ENCODE measurements at places on chromosomes 5 and 9. TPM values are rescaled to one million over a fixed set of nuclear protein-coding genes. Genes with fewer than 3 reads are reported as not detected.

DNA sequence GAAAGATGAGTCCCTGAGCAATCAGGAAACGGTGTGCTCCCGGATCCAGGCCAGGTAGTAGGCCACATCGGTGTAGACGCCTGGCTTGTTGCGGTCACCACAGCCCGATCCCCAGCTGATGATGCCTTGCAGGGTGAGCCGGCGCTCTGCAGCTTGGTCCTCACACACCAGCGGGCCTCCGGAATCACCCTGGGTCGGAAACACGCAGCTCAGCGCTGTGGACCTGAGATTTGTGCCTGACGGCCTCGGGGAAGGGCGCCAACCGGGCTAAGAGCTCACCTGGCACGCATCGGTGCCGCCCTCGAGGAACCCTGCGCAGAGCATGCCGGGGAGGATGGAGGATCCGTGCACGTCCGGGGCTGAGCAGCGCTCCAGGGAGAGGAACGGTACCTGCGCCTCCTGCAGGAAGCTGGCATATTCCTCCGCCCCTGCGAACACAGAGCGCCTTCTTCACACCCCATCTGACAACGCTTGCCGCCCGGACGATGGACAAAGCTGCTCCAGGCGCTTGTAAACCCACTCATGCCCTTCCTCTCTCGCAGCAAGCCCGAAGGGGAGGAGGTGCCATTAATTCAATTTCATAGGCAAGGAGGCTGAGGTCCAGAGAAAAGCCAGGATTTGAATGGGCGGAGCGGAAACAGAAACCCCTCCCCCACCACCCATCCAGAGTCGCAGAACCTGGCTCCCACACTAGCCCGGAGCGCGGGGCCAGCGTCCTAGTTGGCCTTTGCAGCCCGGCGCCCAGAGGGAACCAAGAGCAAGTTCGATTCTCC lies 2.0 kb upstream of the PFN3 start:
- no peaks in the 10 kb centered on the region for H3K36me3 ChIP-seq
- peaks cover 59% of the 10 kb centered on the region for H3K27me3 ChIP-seq
- peak overlapping the region; percentile 63 for H3K4me3 ChIP-seq
- peak; percentile 87 for DNase-seq
- peaks cover 43% of the 10 kb centered on the region for H3K4me1 ChIP-seq

DNA sequence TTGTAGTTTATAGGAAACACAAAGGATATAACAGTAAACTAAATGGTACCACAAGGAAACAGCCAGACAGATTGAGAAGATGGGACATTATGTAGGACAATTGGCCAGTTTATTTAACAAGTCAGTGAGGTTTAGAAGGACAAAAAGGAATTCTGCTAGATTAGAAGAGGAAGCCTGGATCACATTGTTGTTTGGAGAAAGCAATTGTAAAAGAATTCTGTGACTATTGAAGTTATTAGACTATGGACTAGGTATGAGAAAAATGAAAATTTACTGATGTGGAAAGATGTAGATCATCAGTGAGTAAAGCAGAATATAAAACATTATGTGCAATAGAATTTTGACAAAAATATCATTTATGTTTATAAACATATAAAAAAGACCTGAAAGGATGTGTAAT lies 97.1 kb downstream of the CFAP95 start:
- no peak for DNase-seq
- H3K27me3 ChIP-seq: no peaks in the 10 kb centered on the region
- no peaks in the 10 kb centered on the region for H3K36me3 ChIP-seq
- H3K4me1 ChIP-seq: no peaks in the 10 kb centered on the region

The SMARCA2 gene
- 147 TPM for total RNA-seq

- H3K27me3 ChIP-seq: no peaks in the 10 kb centered on the region
- no peak for DNase-seq
- H3K4me1 ChIP-seq: no peaks in the 10 kb centered on the region
- no peak overlapping the region for H3K27ac ChIP-seq
- H3K36me3 ChIP-seq: peaks cover 4% of the 10 kb centered on the region
- no peak overlapping the region for H3K4me3 ChIP-seq
Observed at GRCh38 chr5:94793816-94794198, 175.3 kb downstream of the SLF1 start.

GRCh38 chr5:76473661-76474060 lies 70.6 kb downstream of the IQGAP2 start:
- no peaks in the 10 kb centered on the region for H3K36me3 ChIP-seq
- H3K4me1 ChIP-seq: no peaks in the 10 kb centered on the region
- H3K27ac ChIP-seq: no peak overlapping the region
- H3K27me3 ChIP-seq: no peaks in the 10 kb centered on the region

The CHSY3 gene
- total RNA-seq: 5.7 TPM

DNA sequence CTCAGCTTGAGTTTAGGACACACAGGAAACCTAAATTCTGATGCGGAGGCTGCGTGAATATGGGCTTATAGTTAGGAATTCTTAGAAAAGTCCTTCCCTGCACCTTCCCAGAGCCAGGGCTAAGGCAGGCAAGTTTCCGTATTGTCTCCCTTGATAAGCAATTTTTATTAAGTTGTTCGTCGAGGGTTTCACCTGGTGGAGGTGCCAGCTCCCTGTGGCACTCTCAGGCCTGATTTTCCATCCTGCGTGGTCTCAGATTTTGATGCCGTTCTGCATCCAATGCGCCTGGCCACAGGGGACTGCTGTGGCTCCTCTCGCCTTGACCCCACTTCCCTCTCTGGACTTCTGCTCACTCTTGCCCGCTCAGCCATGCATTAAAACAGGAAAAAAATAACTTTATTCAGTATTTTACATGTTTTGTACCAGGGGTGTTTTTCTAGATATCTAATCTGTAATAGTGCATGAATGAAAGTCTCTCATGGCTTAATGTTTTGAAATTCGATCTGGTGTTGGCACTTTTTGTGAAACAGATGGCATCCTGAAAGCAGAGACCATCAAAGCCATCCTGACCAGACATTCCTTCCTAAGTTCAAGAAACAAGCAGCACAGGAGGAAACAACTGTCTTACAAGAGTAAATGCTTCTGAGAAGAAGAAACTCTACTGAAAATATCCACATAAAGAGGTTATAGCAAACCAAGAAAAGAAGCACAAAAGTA lies 50.7 kb downstream of the TRIP13 start:
- no peak overlapping the region for H3K4me3 ChIP-seq
- no peaks in the 10 kb centered on the region for H3K36me3 ChIP-seq
- H3K4me1 ChIP-seq: no peaks in the 10 kb centered on the region
- peaks cover 9% of the 10 kb centered on the region for H3K27me3 ChIP-seq
- DNase-seq: no peak

GRCh38 chr5:181185560-181185959 lies 19.4 kb downstream of the TRIM7 start:
- no peak for DNase-seq
- H3K4me3 ChIP-seq: no peak overlapping the region
- H3K27ac ChIP-seq: no peak overlapping the region

DNA sequence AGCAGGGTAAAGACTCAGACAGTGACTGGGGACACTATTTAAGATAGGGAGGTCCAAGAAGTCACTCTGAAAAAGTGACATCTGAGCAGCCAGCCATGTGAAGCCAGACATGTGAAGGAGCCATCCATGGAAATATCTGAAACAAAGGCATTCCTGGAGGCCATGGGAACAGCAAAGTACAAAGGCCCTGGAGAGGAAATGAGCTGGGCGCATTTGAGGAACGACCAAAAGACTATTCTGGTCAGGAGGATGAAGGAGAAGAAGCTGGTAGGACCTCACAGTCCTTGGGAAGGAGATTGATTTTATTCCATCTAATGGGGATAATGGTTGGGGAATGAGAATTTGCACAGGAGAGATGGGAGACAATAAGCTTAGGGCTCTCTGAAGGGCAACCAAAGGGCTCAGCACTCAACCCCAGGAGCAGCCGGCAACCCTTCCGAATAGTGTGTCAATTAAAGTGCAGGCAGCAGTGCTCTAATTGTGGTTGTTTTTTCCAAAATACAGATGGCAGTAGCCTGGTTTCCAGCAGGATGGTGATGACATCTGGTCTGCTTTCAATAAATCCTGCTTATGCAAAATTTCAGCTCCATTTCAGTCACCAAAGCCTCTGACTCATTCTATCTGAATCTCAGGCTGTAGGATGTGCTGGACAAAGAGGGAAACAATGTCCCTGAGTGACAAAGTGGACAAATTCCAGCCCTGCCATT lies 26.7 kb downstream of the FOXI1 start:
- H3K4me1 ChIP-seq: no peaks in the 10 kb centered on the region
- no peaks in the 10 kb centered on the region for H3K36me3 ChIP-seq

- H3K27ac ChIP-seq: no peak overlapping the region
- no peak overlapping the region for H3K4me3 ChIP-seq
- H3K27me3 ChIP-seq: no peaks in the 10 kb centered on the region
- DNase-seq: no peak
Observed at GRCh38 chr9:13718539-13718938, 439.0 kb upstream of the MPDZ start.

DNA sequence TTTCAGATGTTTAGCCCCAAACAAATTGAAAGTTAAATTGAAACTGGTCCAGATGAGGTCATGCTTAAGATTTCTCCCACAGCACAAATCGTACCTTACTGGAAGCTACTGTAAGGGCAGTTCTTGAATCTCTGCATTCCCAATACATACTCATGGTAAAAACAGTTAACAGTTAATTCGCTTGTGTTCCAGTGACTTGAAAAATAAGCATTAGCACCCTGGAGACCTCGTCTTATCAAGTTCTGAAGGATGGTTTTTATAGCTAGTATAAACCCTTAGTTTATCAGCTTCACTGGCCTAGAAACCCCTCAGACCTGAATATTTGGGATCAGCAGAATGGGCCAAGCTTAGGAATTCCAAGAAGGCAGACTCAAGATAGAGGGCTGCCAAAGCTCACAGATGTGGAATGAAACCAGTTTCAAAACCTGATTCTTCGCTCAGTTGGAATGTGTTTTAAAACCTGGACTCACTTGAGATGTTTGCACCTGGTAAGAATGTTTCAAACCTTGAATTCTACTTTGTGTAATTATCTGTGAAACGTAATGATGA lies 103.6 kb downstream of the C9orf152 start:
- DNase-seq: no peak
- H3K36me3 ChIP-seq: no peaks in the 10 kb centered on the region
- H3K27ac ChIP-seq: peak overlapping the region; percentile 37
- peaks cover 33% of the 10 kb centered on the region for H3K4me1 ChIP-seq

DNA sequence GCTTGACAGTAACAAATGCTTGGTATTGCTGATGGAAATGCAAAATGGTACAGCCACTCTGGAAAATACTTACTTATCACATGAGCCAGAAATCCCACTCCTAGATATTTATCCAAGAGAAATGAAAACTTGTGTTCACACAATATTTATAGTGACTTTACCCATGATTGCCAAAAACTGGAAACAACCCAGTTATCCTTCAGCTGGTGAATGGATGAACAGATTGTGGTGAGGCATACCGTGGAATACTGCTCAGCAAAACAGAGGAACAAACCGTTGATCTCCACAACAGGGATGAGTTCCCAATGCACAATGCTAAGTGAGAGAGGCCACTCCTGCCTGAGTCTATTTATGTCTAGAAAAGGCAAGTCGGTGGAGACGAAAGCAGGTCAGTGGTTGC lies 40.5 kb upstream of the LRRC14B start:
- H3K27me3 ChIP-seq: no peaks in the 10 kb centered on the region
- no peaks in the 10 kb centered on the region for H3K4me1 ChIP-seq
- H3K36me3 ChIP-seq: no peaks in the 10 kb centered on the region

DNA sequence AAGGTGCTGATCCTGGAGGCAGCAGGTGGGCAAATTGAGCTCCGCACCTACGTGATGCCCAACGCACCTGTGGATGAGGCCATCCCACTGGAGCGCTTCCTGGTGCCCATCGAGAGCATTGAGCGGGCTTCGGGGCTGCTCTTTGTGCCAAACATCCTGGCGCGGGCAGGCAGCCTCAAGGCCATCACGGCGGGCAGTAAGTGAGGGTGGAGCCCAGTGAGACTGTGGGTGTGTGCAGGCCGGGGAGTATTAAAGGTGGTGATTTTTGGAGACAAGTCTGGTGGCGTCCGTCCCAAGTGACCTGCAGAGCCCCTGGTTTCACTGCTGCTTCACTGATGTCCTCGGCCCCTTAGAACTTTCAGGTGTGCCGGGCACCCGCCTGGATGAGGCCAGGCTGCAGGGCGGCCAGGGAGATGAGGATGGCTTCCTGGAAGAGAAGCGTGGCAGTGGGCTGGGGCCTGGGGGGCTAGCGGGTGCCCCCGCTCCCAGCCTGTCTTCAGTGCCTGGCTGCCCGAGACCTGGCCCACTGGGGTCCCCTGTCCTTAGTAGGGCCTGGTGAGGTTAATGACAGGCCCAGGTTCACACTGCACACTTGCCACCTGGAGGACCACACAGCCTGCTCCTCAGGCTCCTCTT lies 4.2 kb downstream of the ENDOG start:
- peaks cover 11% of the 10 kb centered on the region for H3K4me1 ChIP-seq
- H3K36me3 ChIP-seq: peaks cover 48% of the 10 kb centered on the region
- no peaks in the 10 kb centered on the region for H3K27me3 ChIP-seq
- DNase-seq: no peak
- H3K27ac ChIP-seq: no peak overlapping the region
- H3K4me3 ChIP-seq: no peak overlapping the region

DNA sequence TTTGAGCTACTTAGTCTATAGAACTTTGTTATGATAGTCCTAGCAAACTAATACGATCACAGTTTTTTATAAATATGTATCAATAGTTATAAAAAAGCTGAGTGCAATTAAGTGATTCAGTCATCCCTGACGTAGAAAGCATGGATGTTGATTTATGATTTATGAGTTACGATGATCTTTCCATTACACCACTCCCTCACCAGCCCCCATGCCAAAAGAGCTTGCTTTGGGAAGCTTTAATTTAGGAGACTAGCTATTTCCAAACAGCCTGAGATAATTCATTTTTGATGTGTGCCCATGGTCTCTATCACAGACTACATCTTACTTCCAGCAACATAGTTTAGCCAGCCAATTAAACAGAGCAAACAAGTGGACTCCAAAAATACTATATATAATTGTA lies 256.8 kb downstream of the GABRG2 start:
- H3K27ac ChIP-seq: no peak overlapping the region
- no peak overlapping the region for H3K4me3 ChIP-seq
- no peaks in the 10 kb centered on the region for H3K36me3 ChIP-seq
- no peaks in the 10 kb centered on the region for H3K27me3 ChIP-seq

The COL15A1 gene
- 8.0 TPM for total RNA-seq

The PCA3 gene
- not detected for total RNA-seq

- no peak overlapping the region for H3K4me3 ChIP-seq
- peaks cover 3% of the 10 kb centered on the region for H3K4me1 ChIP-seq
- H3K27ac ChIP-seq: no peak overlapping the region
- no peak for DNase-seq
- H3K36me3 ChIP-seq: no peaks in the 10 kb centered on the region
Observed at GRCh38 chr9:125613141-125613540, 93.9 kb downstream of the MAPKAP1 start.

DNA sequence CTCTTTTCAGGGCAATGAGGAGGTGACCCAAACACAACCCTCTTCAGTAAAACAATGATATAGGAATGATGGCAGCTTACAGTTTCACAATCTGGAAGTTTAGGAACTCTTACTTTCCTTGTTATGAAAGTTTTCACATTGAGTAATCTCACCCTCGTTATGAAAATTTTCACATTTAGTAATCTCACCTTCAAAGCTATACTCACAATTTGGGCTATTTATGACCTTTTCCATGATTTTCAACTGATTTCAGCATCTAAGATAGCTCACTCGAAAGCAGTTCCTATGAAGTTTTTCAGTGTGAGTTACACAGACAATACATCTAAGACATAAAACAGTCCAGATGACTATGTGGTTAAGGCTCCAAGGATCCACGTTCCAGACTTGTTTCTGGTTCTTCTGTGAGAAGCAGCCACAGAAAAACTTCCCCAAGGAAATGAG lies 57.1 kb downstream of the FOXD1 start:
- peaks cover 33% of the 10 kb centered on the region for H3K27me3 ChIP-seq
- H3K27ac ChIP-seq: no peak overlapping the region
- H3K4me1 ChIP-seq: no peaks in the 10 kb centered on the region
- H3K36me3 ChIP-seq: no peaks in the 10 kb centered on the region
- DNase-seq: no peak
- no peak overlapping the region for H3K4me3 ChIP-seq

The NR6A1 gene
- total RNA-seq: 4.0 TPM
